NCI-H1436 treated with DMSO at 0.1 percent for 48 hours (cell line): ENCODE measurements at places on chromosomes 1 and 21.

DNA sequence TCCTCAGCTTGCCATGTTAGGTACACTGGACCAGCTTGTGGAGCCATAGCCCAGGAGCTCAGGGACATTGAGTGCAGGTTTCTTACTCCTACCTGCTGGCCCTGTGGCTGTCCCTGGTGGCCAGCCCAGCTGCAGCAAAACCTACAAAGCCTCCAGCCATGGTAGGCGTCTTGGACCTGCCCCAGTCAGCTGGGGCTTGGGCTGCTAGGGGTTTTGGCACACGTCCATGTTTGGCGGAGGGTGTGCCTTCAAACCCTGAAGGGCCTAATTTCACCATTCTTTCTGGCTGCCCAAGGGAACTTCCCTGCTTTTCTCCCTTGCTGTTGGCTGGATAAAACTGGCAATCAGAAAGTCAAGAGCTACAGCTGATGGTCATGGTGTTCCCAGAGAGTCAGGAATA is 25.4 kb downstream of the HMGCS2 start:
- no peak for DNase-seq

GRCh38 chr1:76291737-76292136 is 217.2 kb downstream of the ST6GALNAC3 start:
- no peak for DNase-seq

DNA sequence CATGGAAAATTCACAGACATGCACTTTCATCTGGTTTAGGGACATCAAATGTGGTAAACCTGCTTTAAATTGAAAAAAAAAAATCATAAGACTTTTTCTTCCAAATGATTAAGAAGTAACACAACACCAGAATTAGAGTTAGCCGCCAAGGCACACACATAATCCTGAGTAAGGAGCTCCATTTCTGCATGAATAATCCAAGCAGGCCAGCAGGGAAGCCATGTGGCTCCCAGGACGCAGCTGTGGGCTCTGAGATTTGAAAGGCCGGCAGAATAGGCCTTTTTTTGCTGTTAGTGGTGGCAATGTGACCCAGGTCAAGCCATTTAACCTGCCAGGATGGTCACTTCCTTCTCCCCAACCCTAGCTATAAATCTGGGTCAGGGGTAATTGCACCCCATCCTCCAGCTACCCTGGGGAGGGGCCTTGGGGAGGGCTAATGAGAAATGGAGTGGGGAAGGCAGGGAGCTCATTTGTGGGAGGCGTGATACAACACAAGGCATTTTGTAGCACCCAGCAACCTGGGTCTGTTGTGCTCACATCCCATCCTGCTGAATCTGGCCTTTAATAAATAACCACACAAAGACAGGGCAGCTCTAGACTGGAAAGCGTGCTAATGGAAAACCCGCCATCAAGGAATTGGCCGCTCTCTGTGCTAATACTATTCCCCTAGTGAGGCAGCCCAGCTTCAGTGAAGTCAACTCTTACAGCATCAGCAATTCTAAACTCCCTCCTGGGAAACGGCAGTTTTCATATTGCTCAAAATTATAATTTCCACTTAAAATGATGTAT is 178.5 kb downstream of the RHOU start:
- DNase-seq = no peak

DNA sequence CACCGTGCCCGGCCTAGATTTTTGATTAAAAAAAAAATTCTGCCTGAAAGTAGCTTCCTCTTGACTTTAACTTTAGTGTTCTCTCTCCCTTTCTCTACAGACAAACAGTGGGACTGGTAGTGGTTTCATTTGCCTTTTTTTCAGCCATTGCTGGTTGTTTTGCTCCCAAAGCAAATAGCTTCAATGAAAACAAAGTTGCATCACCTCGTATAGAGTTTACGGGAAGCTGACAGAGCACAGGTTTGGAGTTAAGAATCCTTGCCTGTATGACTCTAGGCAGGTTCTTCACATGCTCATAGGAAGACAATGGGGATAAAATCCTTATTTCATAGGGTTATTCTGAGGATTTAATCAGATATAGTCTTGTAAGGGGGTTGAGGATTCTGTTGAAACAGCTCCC is 21.6 kb downstream of the AADACL4 start:
- DNase-seq = no peak

GRCh38 chr1:208132287-208132882 is 111.8 kb downstream of the PLXNA2 start:
- DNase-seq = no peak

GRCh38 chr1:12065872-12066271 is 2.8 kb downstream of the TNFRSF8 start:
- DNase-seq = no peak

DNA sequence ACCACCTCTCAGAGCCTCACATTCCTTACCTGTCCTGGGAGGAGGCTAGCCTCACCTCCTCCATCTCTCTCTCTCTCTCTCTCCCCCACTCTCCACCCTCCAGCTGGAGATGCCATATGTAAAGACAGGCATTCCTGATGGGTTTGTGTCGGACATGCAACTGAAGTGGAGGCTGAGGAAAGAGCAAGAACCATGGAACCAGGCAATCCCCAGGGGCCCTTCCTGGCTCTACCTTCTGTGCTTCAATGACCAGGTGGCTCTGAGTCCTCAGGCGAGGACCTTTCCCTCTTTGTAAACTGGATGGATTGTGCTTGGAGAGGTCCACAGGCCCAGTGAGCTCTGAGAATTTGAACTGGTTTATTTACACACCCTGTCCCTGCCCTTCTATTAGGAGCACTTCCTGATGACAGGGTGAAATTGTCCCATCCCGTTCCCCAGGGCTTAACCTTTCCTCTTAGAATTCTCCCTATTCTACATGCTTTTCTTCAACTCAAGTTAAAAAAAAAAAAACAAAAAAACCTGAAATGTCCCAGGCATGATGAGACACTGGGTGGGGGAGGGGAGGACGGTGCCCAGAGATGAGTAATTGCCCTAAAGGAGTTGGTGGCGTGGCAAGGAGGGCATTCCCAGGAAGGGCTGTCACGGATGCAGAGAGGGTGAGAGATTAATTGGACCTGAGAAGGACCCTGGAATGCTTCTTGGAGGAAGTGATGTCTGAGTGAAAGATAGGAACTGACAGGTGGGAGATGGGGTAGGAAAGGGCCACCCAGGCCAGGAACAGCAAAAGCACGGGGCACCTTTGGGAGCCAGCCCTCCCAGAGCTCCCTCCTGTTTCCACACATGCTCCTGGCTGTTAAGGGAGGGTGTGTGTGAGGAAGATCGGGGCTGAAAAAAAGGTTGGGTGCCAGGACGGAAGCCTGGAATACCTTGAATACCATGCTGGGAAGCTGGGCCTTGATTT is 50.2 kb upstream of the WASF2 start:
- no peak for DNase-seq

- no peak for DNase-seq
Measured at GRCh38 chr1:7404046-7404742, 366.9 kb upstream of the VAMP3 start.

GRCh38 chr1:200314085-200314750 is 95.6 kb downstream of the ZNF281 start:
- DNase-seq = no peak

DNA sequence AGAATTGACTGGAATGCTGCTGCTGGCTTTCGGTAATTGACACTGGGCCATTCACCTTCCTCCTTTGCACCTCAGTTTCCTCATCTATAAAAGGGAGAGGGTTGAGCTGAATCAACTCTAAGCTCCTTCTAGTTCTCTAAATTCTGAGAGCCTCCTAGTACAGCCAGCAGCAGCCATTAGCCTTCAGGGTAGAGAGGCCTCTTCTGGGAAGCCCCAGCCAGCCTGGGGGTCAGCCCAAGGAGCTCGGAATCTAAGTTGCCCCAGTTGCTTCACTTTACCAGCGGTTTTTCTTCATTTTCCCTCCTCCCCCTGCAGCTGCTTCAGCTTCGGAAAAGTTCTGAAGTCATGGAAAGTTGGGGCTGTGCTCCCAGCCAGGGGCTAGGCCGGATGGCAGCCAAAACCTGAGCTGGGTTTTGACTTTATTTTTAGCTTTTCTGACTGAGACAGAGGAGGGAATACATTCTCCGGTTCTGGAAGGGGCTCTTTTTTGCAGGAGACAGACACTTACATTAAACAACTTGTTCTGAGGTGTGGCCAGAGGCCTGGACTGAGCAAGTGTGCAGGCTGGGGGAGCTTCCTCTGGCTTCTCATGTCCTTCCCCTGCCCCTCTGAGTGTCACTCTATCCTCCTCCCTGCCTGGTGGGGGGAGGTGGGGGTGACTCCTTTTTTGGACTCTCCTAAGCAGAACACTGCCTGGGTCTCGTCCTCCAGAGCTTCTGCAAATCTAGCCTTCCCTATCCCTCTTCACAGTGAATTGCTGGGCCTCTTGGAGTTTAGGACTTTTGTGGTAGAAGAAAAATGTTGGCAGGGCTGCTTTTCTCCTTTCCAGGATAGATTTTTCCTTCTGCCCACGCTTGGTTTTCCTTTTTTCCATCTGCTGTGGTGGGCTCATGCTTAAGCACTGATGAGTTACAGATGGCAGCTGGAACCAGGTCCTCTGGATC is 14.4 kb downstream of the LMNA start:
- no peak for DNase-seq

- no peak for DNase-seq
Measured at GRCh38 chr1:1665815-1666251, 7.0 kb upstream of the CDK11B start.

GRCh38 chr21:46254208-46254975 is 25.8 kb upstream of the LSS start:
- no peak for DNase-seq

GRCh38 chr1:53406551-53407235 is 52.5 kb upstream of the DMRTB1 start:
- DNase-seq = no peak

- no peak for DNase-seq
Measured at GRCh38 chr1:27669876-27670275, 2.1 kb downstream of the IFI6 start.

GRCh38 chr1:110638058-110638457 is 31.9 kb upstream of the KCNA2 start:
- DNase-seq = no peak

DNA sequence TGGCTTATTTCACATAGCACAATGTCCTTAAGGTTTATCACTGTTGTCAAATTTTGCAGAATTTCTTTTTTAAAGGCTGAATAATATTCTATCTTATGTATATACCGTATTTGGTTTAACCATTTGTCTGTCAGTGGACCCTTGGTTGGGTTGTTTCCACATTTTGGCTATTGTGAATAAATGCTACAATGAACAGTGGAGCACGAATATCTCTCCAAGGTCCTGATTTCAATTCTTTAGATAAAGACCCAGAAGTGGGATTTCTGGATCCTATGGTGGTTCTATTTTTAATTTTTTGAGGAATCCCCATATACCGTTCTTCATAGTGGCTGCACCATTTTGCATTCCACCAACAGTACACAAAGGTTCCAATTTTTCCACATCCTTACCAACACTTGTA is 5.8 kb upstream of the ZBTB17 start:
- DNase-seq = no peak

GRCh38 chr1:58480191-58480590 is 66.3 kb downstream of the OMA1 start:
- DNase-seq = no peak

GRCh38 chr1:79376106-79376505 is 369.6 kb upstream of the ADGRL4 start:
- no peak for DNase-seq

DNA sequence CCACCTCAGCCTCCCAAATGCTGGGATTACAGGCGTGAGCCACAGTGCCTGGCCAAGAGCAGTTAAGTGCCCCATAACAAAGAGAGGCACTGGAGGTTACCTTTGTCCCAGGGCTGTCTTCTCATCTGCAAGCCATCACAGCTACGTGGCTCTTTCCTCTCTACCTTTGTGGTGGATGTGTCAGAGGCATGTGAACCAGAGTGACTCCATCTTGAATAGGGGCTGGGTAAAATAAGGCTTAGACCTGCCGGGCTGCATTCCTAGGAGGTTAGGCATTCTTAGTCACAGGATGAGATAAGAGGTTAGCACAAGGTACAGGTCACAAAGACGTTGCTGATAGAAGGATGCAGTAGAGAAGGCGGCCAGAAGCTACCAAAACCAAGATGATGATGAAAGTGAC is 59.4 kb upstream of the POU2F1 start:
- no peak for DNase-seq

DNA sequence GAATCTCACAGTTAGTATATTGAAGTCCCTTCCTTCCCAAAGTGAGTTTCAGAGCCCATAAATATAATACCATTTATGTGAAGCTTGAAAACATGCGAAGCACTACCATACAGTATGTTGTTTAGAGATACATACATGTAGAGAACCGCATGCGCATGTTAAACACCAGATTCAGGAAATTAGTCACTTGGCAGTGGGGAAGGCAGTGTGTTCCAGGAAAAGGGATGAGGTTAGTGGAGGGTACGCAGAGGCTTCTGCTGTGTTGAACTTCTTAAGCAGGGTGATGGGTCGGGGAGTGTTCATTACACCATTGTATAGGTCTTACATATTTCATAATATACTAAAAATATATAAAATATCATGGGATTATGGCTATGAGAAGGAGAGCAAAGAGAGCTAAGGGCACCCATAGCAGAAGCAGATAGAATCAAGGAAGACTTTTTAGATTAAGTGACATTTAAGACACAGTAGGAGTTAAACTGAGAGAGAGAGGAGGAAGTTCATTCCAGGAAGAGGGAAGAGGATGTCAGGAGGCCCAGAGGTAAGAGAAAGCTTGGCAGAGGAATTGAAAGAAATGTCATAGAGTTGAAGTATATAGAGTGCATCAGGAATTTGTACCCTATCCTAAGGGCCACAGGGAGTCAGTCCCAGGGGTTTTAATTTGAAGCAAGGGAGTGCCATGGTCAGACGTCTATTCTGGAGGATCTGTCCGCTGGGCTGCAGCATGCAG is 43.5 kb upstream of the SARS1 start:
- no peak for DNase-seq

DNA sequence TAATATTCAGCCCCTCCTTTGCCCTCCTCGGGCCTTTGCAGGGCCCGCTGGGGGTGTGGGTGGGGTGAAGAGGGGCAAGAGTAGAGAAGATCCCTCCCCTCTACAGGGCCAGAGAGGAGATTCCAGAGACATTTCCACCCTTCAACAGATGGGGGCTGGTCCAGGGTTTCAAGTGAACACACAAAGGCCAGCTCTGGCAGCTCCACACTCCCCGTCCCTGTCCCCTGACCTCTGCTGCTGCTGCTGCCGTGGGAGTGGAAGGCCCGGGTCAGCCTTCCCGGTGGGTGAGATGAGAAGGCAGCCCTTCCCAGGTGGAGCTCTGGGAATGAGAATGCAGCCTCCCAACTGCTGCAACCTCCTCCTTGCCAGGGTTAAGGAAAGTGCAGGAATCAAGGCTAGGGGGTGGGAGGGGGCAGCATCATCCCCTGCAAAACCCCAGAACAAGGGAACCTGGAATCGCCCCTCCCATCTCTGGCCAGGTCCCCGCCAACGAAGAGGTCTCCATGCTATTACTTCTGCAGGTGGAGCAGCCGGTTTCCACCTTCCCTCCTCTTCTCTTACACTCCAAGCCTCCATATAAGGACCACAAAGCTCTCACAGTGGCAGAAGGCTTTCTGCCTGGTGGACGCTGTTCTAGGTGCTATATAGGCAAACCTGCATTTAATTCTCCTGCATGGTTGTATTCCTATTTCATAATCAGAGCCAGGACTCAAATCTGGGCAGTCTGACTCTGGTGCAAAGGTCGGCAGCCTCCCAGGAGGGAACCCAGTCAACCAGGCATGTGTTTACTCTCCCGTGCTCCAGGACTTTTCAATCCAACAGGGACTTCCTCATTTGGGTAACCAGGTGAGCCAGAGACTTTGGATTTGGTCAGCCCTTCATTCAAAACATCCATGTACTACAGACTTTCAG is 22.9 kb upstream of the ARHGEF10L start:
- no peak for DNase-seq
